Left lung (tissue), 14 donors: ENCODE measurements at places on chromosomes 12 and 14. TPM values are rescaled to one million over a fixed set of nuclear protein-coding genes. Genes with fewer than 3 reads are reported as not detected.

GPR132 gene
- 10.4 TPM for total RNA-seq

SLC25A47 gene
- total RNA-seq = not detected

IFT43 gene
- 23.1 TPM for total RNA-seq

GPRC5D gene
- total RNA-seq = not detected

LRIG3 gene
- 28.6 TPM for total RNA-seq

OR10G2 gene
- not detected for total RNA-seq

GRCh38 chr14:41825622-41826021, 218.9 kb downstream of the LRFN5 start:
- no peak for DNase-seq

DNA sequence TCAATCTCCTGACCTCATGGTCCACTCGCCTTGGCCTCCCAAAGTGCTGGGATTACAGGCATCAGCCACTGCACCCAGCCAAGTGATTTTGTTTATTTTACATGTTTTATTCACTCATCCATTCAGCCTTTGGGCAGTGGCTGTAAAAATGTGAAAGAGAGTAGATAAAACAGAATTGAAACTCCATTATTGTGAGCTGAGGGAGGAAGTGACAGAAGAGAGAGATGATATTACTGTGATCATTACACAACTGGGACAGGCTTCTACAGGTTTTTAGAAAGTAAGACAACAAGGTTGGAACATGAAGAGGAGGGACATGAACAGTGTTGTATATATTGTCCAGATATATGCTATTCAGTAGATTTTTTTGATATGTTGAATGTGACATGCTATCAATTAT, 25.0 kb downstream of the CREBL2 start:
- DNase-seq = no peak

- no peak for DNase-seq
These were observed 61.2 kb downstream of the NOC4L start for GRCh38 chr12:132205271-132206045.

- DNase-seq = no peak
These were observed 42.4 kb upstream of the CCDC196 start for GRCh38 chr14:66443785-66444184.

DNA sequence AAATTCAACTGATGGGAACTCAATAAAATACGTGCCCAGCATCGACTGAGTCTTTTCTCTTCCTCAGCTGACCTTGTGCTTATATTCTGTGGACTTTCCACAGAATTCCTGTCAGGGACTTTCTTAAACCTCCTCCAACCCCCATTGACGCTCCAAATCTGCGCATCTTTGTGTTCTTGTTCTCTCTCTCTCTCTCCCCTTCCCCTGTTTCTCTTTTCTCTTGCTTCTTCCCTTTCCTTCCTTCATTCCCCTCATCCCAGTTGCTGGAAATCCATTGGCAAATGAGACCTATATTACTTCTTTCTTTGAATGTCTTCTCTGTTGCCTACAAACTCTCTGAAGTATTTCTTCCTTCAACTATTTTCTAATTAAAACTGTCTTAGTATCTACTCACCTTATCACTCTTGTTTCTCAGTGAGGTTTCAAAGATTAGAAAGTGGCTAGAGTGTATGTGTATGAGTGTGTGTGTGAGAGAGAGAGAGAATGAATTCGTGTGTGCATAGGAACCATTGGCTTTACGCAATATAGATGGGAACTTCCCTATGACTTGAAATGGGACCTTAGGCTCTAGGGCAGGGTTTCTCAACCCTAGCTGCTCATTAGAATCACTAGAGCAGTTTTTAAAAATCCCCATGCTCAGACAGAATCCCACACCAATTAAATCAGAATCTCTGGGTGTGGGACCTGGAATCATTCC, 41.8 kb upstream of the DHRS7 start:
- DNase-seq = no peak

GRCh38 chr14:88380405-88380804, 5.1 kb upstream of the SPATA7 start:
- DNase-seq = no peak
